ENCODE measurements at places on chromosomes 1 and 21.

- DNase-seq: no peak
Observed at GRCh38 chr1:152053375-152053774, 16.6 kb upstream of the S100A11 start.

GRCh38 chr1:10724948-10725847, 71.2 kb downstream of the CASZ1 start:
- peak; percentile 88 for DNase-seq

GRCh38 chr1:240092301-240093119, 827 bp downstream of the FMN2 start:
- peak; percentile 66 for DNase-seq

DNA sequence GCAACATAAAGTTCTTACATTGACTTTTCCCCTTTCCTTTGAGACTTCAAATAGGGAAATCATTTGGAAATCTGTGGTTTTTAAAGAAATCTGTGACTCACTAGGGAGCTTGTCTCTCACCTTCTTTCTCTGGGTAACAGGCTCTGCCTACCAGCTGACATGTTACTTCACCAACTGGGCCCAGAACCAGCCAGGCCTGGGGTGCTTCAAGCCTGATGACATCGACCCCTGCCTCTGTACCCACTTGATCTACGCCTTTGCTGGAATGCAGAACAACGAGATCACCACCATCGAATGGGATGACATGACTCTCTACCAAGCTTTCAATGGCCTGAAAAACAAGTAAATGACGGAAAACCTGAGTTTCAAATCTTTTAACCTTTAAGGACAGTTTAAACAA, 9.2 kb upstream of the CHIA start:
- DNase-seq: no peak

DNA sequence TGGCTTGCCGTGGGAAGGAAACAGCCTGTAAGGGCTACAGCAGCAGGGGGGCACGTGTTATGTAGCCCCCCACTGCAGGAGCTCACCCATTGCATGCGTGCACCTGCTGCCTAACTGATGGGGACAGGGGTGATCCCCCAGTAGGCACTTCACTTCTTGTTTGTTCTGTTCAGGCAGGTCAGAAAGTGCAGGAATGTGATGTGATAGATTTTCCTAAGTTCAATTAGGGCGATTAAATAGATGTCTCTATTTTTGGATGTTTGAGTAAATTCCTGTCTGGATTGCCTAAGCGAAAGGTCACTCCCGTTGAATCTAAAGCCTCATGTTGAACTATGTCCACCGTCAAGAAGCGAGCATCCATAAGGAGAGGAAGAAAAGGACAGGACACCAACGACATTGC, 78.8 kb upstream of the LPGAT1 start:
- DNase-seq: no peak

- peak; percentile 62 for DNase-seq
Observed at GRCh38 chr1:74197657-74198552, at the start of the genes FPGT and LRRIQ3. Gene FPGT (plus strand): TSS chr1:74198242. CDS start chr1:74198279, 37 bp downstream. Gene LRRIQ3 (minus strand): TSS chr1:74198176. CDS start chr1:74183684, 14,492 bp downstream.

DNA sequence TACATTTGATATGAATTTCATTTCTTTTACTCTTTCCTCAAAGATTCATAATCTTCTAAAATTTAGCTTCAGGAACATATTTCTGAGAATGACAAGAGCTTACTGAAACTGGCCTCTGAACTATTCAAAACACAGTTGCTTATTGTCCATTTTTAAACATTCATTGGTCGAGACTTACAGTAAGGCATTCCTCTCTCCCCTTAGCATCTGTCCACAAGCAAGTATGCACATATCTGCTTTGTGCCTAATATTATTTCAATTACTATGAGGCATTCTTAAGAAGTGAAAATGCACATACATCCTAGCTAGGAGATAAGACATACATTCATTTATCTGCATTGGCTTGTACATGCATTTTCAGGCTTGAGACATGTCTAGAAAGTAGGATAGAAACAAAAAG, 488.7 kb downstream of the PTBP2 start:
- DNase-seq: no peak

GRCh38 chr21:17081193-17081592, 431.6 kb upstream of the CXADR start:
- DNase-seq: no peak

GRCh38 chr1:206923009-206923960, 1.5 kb upstream of the FCMR start:
- DNase-seq: no peak

- DNase-seq: no peak
Observed at GRCh38 chr1:25110036-25110435, 122.3 kb downstream of the SYF2 start.

DNA sequence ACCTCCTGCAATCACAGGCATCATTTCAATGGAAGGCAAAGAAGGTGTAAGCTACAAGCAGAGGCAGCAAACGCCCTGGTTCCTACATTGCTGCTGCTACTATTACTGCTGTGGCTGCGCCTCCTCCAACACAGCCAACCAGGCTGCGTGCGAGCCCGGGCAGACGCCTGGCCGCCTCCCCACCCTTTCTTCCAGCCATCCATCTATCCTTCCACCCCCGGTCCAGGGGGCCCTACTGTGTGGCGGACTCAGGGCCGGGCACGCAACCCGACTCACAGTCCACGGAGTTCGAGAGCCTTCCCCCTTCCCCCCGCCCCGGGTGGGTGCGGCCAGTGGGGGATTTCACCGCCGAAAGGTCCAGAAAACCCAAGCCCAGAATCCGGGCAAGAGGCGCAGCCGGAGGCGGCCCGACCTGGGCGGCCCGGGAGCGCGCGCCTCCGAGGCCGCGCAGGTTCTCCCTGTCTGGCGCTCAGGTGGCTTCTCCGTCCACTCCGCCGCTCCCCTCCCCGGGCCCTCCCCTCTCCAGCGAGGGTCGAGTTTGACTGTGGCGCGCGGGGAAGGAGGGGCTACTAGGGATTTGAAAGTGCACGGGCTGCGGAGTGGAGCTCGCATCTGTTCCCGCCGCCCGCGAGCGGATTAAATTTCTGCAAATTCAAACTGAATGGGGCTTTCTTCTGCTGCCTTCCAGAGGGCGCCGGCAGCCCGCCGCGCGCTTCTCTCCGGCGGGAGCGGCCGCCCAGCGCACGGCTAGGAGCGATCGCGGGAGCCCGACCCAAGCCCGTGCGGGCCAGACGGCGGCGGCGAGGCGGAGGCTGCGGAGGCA, at the start of gene HUNK:
HUNK (plus strand) TSS at position 569 of the 823 bp plus-strand sequence. CDS start 655 bp downstream, outside the sequence.
- DNase-seq: peak; percentile 68

DNA sequence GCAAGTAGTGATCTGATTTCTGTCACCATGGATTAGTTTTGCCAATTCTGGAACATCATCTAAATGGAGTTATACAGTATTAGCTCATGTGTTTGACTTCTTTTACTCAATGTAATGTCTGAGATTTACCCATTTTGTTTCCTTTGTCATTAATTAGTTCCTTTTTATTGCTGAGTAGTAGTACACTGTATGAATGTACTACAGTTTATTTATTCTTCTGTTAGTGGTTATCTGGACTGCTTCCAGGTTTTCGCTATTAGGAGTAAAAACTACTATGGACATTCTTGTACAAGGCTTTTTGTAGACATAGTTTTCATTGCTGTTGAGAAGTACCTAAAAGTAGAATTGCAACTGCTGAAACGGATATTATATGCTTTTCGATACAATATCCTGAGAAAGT, 14.1 kb downstream of the SUCO start:
- DNase-seq: no peak

DNA sequence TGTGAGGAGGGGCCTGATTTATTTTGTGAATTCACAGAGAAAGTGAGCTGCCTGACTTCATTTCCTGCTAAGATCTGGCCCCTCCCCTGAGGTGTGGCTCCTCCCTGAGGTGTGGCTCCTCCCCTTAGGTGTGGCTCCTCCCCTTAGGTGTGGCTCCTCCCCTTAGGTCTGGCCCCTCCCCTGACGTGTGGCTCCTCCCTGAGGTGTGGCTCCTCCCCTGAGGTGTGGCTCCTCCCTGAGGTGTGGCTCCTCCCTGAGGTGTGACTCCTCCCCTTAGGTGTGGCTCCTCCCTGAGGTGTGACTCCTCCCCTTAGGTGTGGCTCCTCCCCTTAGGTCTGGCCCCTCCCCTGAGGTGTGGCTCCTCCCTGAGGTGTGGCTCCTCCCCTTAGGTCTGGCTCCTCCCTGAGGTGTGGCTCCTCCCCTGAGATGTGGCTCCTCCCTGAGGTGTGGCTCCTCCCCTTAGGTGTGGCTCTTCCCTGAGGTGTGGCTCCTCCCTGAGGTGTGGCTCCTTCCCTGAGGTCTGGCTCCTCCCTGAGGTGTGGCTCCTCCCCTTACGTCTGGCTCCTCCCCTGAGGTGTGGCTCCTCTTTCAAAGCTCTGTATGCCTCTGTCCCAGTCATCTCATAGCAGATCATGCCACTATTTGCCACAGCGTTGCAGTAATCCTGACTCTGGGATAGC, 26.9 kb upstream of the LRRC3 start:
- no peak for DNase-seq

GRCh38 chr1:207890136-207890738, 20.7 kb downstream of the CD34 start:
- no peak for DNase-seq

DNA sequence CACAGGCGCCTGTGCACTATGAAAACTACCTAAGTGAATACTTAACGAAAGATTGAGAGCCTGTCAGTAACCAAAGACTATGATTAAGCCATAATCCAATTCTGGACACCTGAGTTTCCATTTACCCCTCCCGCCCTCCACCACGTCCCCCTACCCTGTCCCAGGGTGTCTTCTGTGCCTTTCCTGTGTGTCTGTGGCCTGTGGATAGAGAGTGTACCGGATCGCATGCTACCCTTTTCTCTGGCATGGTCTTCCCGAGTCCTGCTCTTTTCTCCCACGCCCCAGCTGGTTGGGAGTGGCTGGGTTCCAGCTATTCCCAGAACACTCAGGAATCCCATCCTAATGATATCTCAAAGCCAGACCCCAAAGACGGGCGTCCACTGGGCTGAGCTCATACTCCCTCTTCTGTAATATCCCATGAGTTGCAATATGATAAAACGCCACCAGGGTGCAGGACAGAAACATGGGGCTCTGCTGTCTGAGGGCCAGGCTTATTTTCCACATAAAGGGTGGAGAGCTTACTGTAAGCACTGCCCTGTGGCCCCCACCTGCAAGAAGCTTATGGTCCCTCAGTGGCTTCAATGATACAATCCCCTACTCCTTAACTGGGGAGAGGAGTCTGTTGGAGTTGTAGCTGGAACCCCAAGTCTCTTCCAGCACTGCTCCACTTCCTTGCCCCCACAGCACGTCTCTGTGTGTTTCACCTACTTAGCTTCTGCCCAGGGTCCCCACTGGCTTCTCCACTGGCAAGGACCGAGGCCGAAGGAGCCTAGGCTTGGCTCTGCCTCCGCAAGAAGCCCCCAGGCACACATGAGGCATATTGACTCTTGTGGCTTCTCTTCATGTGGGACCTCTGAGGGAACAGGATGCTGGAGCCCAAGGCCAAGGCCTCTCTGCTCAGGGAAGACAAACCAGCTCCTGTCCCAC, 17.6 kb upstream of the ALX3 start:
- peak; percentile 24 for DNase-seq

- DNase-seq: no peak
Observed at GRCh38 chr1:32962248-32962896, 2.2 kb downstream of the RNF19B start.

DNA sequence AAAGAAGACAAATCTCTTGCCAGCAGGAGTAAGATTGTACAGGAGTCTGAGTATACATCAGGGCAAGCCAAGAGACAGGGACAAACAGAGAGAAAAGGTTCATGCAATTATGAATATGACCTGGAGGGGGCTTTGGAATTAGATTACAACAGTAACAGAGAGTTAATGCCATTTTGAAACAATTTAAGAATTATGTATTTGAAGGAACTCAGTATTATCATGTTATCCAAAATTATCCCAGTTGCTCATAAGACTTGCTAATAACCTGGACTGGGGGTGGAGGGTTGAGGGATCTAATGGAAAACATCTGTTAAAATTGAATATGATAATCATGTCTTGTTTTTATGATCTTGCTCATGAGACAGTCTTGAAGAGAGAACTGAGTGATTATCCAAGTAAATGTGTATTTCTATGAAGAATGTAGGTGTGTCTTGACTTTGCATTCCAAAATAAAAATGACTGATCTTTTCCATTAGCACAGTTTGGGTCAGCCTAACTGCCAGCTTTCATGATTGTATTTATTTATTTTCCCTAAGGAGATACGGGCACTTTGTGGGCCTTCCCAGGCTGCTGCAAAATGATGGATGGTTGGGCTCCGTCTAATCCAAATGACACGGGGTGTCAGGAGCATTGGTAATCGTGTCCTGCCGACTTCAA, 117.7 kb downstream of the ERG start:
- no peak for DNase-seq

GRCh38 chr1:153352523-153352922, 3.9 kb upstream of the PGLYRP4 start:
- peak; percentile 80 for DNase-seq

- no peak for DNase-seq
Observed at GRCh38 chr21:44394733-44395132, 41.3 kb downstream of the TRPM2 start.

DNA sequence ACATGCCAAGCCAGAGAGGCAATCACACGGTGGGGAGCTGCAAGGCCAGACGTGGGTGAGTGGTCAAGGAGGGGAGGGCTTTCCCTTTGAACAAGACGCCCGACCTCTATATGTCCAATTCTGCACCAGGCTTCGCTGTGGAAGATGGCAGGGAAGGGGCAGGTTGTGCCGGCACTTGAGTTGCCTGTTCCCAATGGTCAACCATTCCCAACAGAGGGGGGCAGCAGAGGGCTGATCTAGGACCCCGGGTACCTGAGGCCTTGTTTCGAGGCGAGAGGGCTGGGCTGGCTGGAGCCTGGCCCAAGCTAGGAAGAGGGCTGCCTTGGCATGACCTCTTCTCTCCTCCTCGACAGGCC, 64.9 kb downstream of the TMEM53 start:
- DNase-seq: peak; percentile 76

DNA sequence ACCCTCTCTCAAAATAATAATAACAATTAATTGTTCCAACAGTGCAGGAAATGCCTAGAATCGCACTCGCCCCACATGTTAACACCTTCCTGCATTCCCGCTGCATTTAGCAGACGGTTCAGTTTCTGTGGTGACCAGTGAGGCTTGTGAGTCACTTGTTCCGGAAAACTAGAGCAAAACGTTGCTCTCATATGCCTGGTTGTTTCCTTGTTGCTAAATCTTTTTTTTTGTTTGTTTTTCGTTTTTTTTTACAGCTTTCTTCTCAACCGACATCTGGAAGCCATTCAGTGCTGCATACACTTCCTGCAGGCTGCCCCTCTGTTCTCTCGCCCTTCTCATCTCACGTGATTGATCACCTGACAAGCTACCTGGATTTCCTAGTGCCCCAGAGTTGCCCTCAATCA, 56.9 kb upstream of the TMPRSS2 start:
- no peak for DNase-seq

GRCh38 chr1:29584362-29584761, 348.0 kb downstream of the PTPRU start:
- DNase-seq: no peak

DNA sequence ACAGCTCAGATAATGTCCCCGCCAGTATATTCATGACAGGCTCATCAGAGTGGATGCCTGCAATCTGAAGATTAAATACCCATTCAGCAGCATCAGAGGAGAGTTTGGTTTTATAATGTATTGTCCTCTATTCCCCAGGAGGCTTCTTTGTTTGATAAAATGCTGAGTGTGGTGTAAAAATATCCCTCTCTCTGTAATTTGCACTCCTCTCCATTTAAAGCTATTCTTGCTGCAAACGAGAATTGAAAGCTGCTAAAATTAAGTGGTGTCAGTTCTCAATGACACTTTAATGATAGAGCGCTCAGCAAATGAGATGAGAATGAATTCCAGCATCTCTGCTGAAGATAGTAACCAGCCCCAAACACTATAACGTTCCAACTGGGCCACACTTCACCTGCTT, 205.7 kb upstream of the RRP15 start:
- no peak for DNase-seq
